ENCODE measurements at places on chromosomes 2 and 18.

- no peak for DNase-seq
Measured at GRCh38 chr2:71468279-71469015, 15.1 kb downstream of the DYSF start.

DNA sequence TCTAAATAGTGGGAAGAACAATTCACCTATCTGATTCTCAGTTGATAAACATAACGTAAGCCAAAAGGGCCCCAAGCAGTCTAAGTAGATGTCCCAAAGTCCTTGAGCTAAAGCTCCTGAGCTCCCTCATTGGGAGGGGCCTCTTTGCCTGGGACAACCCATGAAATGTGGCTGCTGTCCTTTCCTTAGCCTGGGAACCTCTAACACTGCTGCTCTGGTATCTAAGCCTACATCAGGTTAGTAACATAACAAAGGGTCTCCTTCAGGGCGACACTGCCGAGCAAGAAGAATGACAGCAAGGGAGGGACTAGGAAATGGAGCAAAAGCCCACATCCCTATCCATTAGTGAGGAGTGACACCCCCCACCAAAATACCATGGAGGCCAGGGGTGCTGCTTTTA is 98.3 kb downstream of the MAPRE2 start:
- no peak for DNase-seq

DNA sequence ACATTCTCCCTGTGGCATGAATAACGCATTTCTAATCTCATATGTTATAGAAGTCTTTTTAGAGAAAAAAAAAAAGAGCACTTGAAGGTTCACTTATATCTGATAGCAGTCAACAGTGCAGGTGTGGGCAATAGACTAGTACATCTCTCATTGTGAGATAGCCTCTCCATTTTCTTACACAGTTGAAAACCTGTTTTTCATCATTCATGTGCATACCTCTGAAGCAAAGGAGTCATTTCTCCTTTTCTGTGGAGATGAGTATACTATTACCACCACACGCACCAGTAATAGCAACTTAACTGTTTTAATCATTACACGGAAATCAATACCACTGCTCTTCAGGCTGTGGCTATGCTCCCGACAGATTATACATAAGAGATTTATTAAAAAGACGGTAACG is 1653.3 kb upstream of the TMEFF2 start:
- DNase-seq = no peak

DNA sequence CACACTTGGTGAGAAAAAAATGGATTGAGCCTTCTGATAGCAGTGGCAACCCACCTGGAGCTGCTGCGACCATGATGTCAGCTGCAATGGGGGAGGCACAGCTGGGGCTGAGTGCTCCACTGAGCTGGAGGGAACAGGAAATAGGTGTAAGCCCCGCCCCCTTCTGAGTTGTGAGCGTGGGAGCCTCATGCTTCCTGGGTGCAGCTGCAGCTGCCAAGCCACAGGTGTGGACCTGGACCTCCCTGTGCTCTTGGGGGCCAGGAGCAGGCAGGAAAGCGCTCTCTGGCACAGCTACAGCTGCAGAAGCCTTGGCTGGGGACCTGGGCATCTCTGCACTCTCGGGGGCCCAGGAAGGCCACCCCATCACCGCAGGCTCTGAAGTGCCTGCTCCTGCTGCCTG is 970.6 kb downstream of the DCDC2C start:
- DNase-seq = no peak

- no peak for DNase-seq
Measured at GRCh38 chr2:43332653-43333052, 106.2 kb upstream of the ZFP36L2 start.

- DNase-seq = peak; percentile 67
Measured at GRCh38 chr2:169659320-169659719, 34.9 kb downstream of the CFAP210 start.

- DNase-seq = no peak
Measured at GRCh38 chr18:44651918-44652572, 28.6 kb upstream of the SETBP1 start.

GRCh38 chr18:58612315-58613055 is 16.4 kb downstream of the ALPK2 start:
- DNase-seq = no peak

- DNase-seq = no peak
Measured at GRCh38 chr2:37894047-37894446, 31.0 kb upstream of the RMDN2 start.

GRCh38 chr2:133848111-133848649 is 279.9 kb upstream of the NCKAP5 start:
- no peak for DNase-seq

- no peak for DNase-seq
Measured at GRCh38 chr2:220293966-220294365, 666.5 kb downstream of the SLC4A3 start.

DNA sequence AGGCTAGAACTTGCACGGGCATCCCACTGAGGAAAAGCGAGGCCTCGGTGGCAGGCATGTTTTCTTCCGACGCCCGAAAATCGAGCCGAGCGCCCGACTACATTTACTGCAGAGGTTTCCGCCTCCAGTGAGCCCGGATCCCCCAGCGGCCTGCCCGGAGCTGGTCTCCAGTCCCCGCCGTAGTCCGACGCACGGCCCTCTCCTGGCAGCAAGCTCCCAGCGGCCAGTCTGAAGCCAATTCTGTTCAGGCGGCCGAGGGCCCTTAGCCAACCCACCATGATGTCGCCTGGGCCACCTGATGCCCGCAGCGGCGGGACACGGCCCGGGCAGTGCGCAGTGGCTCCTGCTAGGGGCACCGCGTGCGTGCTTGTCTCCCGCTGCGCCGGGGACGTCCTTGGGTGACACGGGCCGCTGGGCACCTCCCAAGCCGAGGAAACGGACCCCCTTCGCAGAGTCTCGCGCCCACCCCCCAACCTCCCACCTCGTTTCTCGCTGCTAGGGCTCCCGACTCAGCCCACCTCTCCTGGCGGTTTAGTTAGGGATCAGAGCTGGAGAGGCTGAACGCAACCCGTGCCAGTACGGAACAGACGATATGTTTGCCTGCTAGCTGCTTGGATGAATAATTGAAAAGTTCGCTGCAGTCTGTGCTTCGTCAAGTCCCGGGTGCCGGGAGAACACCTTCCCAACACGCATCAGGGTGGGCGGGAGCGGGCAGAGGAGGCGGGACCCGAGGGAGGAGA is 5.3 kb downstream of the ONECUT2 start:
- DNase-seq = no peak

GRCh38 chr2:207073801-207074678 is 91.7 kb downstream of the KLF7 start:
- DNase-seq = peak; percentile 38

DNA sequence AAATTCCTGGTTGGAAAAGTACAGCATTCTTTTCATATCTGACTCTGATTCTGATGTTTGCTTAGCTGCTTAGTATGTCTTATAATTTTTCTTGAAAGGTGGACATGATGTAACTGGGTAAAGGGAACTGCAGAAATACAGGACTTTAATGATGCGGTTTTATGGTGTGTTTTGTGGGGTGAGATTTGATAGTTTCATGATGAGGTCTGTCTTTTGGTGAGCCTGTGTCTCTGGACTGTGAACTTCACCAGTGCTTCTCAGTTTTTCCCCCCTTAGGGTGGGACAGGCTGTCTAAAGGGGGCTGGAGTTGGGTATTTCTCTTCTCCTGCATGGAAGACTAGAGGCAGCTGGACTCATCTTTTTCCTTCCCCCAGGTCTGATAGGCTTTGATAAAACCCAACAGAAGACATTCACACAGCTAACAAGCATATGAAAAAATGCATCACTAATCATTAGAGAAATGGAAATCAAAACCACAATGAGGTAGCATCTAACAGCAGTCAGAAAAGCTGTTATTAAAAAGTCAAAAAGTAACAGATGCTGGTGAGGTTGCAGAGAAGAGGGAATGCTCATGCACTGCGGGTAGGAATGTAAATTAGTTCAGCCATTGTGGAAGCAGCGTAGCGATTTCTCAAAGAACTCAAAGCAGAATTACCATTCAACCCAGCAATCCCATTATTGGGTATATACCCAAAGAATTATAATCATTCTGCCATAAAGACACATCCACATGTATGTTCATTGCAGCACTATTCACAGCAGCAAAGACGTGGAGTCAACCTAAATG is 77.6 kb downstream of the EPC2 start:
- no peak for DNase-seq

GRCh38 chr2:201084863-201085262 is 13.1 kb downstream of the NDUFB3 start:
- no peak for DNase-seq

GRCh38 chr2:219437690-219438206 is 3.1 kb downstream of the SPEG start:
- no peak for DNase-seq

- DNase-seq = no peak
Measured at GRCh38 chr2:109375131-109375561, 238.6 kb downstream of the SEPTIN10 start.

DNA sequence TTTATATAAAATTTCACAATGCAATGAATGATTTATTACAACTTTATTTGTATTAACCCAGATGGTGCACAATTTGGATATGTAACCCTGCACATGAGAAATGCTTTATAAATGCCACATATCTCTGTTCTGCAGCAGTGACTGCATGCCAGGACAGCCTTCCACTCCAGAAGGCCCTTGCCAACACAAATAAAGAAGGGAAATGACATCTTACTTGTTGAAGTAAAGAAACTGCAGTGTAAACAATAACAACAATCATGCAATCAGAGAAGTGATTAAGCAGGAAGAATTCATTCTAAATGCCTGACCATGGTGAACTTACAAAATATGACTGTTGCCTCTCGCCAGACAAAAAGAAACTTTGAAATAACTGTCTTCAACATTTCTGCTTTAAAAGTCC is 129.9 kb upstream of the CHST9 start:
- DNase-seq = no peak

GRCh38 chr2:170690640-170691039 is 24.5 kb upstream of the SP5 start:
- DNase-seq = no peak

- DNase-seq = no peak
Measured at GRCh38 chr2:37464067-37464466, 119.6 kb downstream of the QPCT start.

GRCh38 chr18:6711467-6711866 is 18.0 kb upstream of the ARHGAP28 start:
- no peak for DNase-seq

DNA sequence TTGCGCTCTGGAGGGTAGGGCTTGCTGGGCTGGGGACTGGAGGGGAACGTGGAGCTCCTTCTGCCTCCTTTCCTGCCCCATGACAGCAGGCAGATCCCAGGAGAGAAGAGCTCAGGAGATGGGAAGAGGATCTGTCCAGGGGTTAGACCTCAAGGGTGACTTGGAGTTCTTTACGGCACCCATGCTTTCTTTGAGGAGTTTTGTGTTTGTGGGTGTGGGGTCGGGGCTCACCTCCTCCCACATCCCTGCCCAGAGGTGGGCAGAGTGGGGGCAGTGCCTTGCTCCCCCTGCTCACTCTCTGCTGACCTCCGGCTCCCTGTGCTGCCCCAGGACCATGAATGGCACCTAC is 4.3 kb downstream of the GPR35 start:
- no peak for DNase-seq

GRCh38 chr18:46830633-46831032 is 73.8 kb upstream of the ST8SIA5 start:
- no peak for DNase-seq

DNA sequence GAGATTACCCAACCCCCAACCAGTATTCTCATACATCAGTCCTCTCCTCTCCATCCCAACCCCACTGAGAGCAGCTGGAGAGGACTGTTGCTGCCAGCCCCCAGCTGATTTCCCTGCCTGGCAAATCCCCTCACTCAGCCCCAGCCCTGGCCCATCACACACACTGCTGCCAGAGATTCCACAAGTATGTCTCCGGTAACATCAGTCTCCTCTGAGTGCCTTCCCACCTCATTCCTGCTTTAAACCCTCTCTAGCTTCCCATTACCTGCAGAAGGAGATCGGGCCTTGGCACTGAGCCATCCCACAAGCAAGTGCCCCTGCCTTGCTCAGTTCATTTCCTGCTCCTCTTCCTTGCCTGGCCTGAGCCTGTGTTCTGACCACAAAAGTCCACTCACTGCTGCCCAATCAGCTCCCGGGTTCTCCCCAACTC is 50.6 kb upstream of the ZFP36L2 start:
- DNase-seq = no peak

GRCh38 chr2:75424936-75425619 is 135.7 kb downstream of the EVA1A start:
- no peak for DNase-seq

GRCh38 chr2:72623481-72623880 is 202.4 kb downstream of the EXOC6B start:
- DNase-seq = no peak

DNA sequence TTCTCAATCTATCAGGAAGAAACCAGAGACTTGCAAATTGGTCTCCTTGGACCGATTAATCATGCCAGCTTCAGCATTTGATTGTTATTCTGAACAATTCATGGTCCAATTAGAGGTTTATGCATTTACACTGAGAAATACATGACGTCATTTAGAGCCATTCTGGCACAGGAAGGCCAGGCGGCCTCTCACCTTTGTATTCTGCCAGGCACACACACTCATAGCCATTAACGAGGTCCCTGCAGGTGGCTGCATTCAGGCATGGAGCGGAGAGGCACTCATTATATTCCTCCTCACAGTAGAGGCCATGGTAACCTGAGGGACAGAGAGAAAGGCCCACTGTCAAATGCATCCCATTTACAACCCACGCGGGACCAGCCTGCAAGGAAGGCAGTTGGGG is 146.8 kb upstream of the PID1 start:
- no peak for DNase-seq

DNA sequence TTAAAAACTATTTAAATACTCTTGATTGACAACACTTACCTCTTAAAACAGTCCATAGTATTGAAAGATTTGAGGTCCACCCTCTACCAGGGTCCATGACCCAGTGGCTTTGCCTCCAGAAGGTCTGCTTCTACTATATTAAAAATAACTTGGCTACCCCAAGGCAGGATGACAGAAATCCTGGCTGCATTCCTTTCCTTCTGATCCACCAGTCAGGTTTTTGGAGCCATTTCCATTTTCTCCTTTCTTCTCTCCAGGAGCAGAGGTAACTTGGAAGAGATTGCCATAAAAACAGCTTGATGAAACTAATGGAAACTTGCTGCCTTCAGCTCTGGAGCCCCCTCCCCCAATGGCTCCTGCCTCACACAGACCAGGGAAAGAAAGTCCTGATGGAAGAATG is 2.6 kb upstream of the FAM171B start:
- DNase-seq = no peak

- DNase-seq = no peak
Measured at GRCh38 chr18:9160014-9160413, 23.4 kb downstream of the ANKRD12 start.

DNA sequence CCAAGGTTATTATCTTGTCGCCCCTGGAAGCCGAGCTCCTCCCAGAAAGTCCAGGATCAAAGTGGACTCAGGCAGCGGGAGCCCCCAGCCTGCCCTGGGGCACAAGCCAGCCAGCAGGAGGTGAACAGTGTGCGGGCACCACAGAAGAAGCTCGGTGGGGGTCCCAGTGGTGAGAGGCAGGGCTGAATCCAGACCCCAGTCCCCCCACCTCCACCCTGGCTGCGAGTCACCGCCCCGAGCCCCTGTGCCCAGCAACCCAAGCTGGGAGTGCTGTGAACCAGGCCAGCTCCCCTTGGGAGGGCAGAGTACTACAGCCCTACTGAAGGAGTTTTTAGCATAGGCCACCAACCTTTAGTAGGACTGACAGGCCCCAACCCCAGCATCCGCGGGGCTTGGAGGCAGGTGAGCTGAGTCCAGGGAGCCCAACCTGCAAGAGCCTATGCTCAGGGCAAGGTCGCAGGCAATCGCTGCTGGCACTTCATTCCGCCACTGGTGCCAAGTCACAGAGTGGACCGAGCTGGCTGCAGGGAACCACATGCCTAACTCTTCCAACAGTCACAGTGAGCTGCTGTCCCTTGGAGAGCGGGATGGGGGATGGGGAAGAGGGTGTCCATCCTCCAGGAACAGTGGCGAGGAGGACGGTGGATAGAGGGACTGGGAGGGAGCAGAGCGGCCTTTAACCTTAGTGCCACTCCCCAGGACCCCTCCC is 3.0 kb downstream of the PIEZO2 start:
- no peak for DNase-seq

Measured in GDM1 (cell line).